Left ventricle myocardium inferior (tissue), 1 donor: ENCODE measurements at places on chromosomes 13 and 19. TPM values are rescaled to one million over a fixed set of nuclear protein-coding genes. Genes with fewer than 3 reads are reported as not detected.
A peak's percentile ranks its signal among the peaks of the same experiment; 100 is the strongest.

DNA sequence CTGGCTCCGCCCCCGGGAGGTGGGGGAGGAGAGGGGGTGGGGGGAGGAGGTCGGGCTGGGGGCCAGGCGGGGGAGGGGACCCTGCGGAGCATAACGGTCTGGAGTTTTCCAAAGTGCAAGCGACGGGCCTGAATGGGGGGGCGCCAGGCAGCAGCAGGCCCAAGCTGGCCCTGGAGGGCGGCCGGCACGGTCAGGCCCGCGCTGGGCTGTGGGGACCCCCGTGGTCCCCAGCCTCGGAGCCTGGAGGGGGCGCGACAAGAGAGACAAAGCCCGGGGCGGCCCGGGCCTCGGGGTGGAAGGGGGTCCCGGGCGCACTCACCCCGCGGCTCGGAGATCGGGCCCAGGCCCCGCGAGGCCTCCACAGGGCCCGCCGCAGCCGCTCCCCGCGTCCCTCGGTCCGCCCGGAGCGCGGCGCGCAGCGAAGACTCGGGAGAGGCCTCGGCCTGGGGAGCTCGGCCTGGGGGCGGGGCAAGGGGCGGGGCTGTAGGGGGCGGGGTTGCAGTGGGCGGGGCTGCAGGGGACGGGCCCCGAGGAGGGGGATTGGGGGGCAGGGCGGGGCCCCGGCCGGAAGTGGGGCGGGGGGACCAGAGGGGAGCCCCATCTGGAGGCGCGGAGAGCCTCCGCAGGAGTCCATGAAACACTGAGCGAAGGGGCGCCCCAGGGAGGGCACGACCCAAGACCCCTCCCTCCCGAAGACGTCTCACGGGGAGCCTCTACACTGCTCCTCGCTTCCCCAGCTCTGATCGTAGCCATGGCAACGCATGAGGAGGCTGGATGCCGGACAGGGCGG lies 47.6 kb downstream of the PTPRS start:
- H3K36me3 ChIP-seq: no peaks in the 10 kb centered on the region
- peaks cover 59% of the 10 kb centered on the region for H3K4me1 ChIP-seq
- peak; percentile 64 for DNase-seq
- peak overlapping the region; percentile 87 for H3K27ac ChIP-seq
- peak overlapping the region; percentile 87 for H3K4me3 ChIP-seq
- peaks cover 32% of the 10 kb centered on the region for H3K27me3 ChIP-seq

- no peak overlapping the region for H3K27ac ChIP-seq
- H3K4me1 ChIP-seq: peaks cover 20% of the 10 kb centered on the region
- no peak for DNase-seq
These were observed 3.2 kb downstream of the PCSK4 start for GRCh38 chr19:1486720-1487575.

The WDR88 gene
- total RNA-seq: not detected

The C19orf44 gene
- 2.9 TPM for total RNA-seq

The MFSD12 gene
- total RNA-seq: 23.5 TPM

The CBY2 gene
- not detected for total RNA-seq

The ZNF563 gene
- total RNA-seq: 4.5 TPM
